Foreskin fibroblast (primary cell): ENCODE measurements at places on chromosomes 7 and 10.

DNA sequence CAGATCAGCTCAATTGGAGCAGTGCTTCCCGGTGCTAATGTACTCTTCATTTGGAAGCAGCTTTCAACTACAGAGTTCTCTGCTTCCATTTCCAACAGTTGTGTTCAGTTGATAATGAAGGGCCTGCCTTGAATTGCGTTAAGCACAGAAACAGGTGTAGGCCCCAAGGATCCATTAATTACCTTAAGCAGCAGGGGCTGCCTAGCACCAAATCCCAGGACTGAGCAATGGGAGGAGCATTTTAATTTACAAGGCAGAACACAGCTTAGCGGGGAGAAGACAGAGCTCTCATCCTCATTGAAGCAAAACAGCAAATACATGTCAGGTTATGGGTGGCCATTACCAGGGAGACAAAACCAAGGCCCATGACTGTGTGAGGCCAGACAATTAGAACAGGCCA, 349.6 kb downstream of the TFEC start:
- DNase-seq: no peak

- peak; percentile 28 for DNase-seq
Observed at GRCh38 chr7:128322040-128322643, 21.6 kb downstream of the RBM28 start.

DNA sequence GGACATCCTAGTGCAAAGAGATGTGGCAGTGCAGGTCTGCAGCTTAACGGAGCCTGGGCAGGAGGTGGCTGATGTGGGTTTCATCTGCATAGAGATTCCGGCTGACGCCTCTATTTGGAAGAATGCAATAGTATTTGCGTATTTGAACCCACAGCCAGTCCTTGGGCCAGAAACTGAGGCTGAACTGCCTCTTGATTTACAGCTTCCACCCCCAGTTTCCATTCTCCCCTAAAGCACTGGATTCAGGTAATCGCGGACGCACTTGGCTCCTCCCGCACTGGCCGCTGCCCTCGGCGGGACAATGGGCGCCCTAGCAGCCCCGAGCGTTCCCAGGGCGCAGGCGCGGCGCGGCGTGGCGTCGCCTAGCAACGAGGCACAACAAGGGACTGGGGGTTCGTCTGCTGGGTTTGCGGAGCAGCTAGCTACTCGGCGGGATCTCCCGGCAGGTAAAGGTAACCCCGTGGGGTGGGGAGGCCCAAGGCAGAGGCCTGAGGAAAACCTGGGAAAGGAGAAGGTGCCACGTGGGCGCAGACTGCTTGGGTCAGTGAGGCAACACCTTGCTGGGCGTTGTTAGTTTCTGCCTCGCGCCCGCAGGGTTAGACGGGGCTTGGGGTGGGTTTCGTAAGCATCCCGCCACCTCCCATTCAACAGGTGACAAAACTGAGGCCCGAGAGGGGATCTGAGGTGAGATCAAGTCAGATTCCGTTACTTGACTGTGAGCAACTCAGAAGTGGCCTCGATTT, at the start of gene ARMC3:
TSS of gene ARMC3 (plus strand) at position 393 of the 743 bp plus-strand sequence. CDS start 3,944 bp downstream, outside the sequence.
- DNase-seq: peak; percentile 63

- DNase-seq: no peak
Observed at GRCh38 chr10:11208908-11209829, 191.5 kb downstream of the CELF2 start.

GRCh38 chr7:102892631-102893278, 20.0 kb upstream of the LRRC17 start:
- no peak for DNase-seq

DNA sequence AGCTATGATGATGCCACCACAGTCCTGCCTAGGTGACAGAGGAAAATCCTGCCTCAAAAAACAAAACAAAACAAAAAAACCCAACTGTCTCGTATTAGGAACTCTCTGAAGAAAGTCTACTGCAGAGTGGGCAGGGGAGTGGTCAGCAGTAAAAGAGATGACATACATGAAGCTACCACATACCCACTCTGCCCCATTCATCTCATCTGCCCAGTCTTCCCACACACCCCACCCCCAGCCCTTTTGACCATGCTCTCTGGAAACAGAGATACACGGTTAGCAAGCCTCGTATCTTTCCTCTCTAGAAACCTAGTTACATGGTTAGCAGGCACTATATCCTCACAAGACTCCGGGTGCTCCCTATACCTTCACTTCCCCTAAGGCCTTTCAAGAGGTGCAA, 8.3 kb downstream of the SLC37A3 start:
- no peak for DNase-seq

DNA sequence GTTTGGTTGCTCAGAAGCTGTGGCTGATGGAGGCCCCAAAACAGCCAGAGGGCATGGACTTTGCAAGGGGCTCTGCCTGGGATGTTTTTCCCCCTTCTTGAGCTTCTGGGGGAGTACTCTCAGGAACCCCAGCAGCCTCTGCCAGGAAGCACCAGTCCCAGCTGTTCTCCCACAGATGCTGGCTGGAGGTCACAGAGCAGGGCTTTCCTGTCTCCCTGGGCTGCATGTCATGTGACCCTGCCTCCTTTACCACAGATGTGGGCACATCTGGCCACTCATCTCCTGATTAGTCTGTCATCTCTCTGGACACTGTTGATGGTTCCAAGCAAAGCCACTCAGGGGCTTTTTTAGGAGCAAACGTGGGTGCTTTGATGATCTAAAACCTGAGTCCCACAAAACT, 136.7 kb downstream of the NEURL1 start:
- DNase-seq: peak; percentile 61

- DNase-seq: no peak
Observed at GRCh38 chr7:155348806-155349205, 51.1 kb downstream of the INSIG1 start.

DNA sequence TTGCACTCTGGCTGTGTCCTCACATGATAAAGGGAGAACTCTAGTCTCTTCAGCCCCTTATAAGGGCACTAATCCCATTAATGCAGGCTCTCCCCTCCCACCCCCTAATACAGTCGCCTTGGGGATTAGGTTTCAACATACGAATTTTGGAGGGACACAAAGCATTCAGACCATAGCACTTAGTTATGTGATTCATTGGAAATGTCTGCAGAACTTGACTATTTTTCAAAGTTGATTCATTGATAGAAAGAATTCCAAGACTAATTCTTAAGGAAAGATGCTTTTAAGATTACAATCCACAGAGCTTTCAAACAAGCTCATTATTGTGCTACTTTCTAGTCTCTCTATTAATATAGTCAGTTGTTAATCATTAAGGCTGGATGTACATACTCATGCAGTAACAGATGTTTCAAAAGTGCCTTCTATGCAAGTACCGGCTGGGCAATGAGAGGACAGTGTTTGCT, 85.3 kb upstream of the RPA3 start:
- DNase-seq: no peak

DNA sequence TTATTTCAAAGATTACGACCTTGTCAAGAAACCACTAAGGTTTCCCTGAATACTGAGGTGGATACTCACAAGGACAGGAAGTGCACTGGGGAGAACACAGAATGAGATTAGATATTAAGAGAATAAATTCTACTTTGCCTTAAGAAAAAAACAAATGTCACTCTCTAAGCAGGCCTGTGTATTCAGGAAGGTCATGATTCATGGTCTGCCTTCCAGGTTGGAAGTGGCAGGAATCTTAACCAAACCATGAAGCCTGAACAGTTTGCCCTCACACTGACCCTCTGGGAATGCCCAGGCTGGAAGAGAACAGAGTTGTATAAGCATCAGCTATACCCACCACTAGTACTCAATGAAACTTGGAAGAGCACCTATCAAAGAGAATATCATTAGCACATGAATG, 227.6 kb downstream of the DGKI start:
- no peak for DNase-seq
